WTC11 (cell line): ENCODE measurements at places on chromosomes 2 and 18. TPM values are rescaled to one million over a fixed set of nuclear protein-coding genes. Genes with fewer than 3 reads are reported as not detected.

GRCh38 chr2:151269798-151270568, 8.3 kb upstream of the RBM43 start:
- DNase-seq, result no peak

GRCh38 chr2:60529136-60529784, 24.2 kb downstream of the BCL11A start:
- no peak for DNase-seq

SLC19A3 gene
- 6.4 to 7.5 TPM (median 6.5 TPM) in 3 replicates for total RNA-seq

GRCh38 chr18:46754661-46755292, 2.1 kb downstream of the ST8SIA5 start:
- DNase-seq, result peak; percentile 54

GRCh38 chr18:65706646-65707045, 44.2 kb upstream of the CDH7 start:
- peak; percentile 12 for DNase-seq

TNFRSF11A gene
- 3.9 to 4.9 TPM (median 4.7 TPM) in 3 replicates for total RNA-seq

RNF125 gene
- total RNA-seq, result 13.8 to 14.9 TPM (median 14.4 TPM) in 3 replicates

DNA sequence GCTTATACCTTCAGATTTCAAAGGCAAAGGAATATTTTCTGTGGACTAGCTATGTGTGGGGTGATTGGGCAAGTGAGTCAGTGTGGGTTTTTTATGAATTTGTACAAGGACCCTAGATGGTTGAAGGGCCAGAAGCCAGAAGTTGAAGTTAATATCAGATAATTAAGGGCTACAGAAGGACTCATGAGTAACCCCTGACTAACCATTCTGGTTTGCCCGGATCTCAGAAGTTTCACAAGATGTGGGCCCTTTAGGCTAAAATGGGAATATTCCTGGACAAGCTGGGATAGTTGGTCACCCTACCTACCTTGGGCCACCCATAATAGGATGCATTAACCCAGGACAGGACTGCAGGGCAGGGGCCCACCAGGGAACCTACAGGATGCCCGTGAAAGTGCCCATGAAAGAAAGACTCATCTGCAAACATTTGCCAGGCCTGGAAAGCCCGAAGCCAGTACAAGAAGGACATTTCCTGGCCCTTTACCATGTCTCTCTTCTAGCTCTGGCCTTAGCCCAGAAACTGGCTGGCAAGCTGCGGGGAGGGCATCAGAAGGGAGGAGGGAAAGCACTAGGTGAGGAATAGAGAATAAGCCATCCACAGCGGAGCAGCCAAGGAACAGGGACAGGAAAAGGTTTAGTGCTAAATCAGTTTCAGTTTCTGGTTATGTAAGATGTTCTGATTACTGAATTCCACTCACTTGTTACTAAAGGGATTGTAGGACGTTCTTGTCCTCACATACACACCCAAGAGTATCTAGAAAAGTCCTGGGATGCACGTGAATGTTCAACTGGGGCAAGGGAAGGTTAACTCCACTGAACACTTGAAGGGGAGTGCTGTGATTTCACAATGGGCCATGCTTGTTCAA, 33.6 kb downstream of the GCG start:
- no peak for DNase-seq

DNA sequence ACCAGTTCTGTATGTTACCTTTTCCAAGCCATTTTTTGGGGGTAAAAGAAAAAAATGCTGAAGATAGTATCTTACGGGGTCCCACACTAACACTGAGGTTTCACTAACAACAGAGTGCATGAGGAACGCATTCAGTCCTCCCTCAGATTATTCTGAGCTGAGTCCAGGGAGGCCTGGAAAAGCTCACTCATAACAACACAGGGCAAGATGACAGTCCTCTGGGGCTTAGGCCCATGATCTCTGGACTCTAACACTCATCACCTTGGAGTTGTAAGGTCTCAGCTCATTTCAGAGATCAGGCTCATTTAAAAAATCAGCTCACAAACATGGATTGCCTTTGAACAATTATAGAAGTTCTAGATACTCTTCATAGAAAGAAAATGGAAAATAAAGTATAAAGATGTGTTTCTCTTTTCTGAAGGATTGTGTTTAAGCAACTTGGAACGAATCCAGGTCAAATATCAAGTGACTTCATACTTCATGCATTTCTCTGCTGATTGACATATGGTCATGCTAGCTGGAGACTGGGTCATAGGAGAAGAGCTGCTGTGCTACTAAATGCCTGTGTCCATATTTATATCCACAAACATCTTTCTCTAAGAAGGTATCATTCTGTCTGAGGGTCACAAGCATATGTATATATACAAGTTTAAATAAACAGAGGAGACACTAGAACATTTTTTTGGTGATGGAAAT, 265.8 kb downstream of the ALK start:
- DNase-seq, result no peak

DNA sequence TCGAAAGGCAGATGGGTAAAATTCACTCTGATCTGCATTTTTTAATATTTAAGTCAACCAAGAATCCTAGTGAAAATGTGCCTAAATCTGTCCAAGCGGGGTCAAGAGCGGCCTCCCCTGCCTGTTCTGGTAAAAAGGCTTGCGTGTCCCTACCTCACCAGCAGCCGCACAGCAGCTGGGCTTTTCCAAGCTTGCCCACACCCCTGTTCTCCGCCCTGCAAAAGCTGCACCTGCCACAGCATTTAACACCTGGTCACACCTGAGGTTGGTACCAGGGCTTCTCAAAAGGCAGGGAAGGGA, 25.8 kb upstream of the TMEM182 start:
- DNase-seq, result peak; percentile 13

- no peak for DNase-seq
Measured at GRCh38 chr2:63059793-63060471, 9.3 kb downstream of the OTX1 start.

DNA sequence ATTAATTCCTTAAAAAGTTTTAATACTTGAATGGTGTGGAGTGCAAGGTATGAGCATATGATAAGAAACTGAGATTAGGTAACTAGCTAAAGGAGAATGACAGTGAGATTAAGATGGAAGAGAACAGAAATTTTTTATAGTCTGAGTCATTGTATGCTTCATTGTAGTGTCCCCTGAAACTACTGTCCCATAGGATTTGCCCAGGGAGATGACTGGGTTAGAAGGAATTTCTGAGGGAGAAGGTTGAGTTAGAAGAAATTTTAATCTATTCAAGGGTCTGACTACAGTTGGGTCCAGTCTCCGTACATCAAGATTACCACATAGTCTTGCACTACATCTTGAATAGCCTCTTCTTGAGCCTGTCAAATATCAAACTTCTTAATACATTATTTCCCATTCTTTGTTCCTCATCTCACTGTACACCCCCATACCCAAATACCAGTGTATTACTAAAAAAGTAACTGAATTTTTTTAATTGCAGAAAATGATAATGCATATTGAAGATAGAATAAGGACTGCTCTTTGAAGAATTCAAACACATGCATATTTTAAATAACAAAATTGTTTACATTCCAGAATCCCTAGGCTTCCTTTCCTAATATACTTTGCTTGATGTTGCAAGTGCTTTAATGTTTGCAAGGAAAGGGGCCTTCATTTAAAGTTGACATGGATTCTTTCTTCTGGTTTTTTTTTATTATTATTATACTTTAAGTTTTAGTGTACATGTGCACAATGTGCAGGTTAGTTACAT, 314.3 kb upstream of the COL3A1 start:
- no peak for DNase-seq

PTPRN gene
- 3.8 to 5.7 TPM (median 5.2 TPM) in 3 replicates for total RNA-seq

DNA sequence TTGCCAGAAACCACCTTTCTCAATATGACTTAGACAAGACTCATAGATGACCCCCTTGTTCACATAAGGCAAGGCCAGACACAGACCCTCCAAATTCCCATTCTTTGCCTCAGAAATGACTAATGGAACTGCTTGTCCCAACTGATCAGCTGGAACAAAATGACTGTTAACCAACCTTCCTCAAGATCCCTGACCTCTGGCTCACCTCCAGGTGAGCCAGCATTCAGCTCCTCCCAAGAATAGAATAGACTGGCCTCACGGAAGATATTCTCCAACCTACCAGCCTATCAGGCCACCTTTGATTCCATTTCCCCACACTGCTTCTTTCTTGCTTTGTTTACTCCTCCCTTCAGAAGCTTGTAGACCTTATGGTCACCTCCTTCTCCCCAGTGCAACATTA, 195.7 kb upstream of the VWC2L start:
- no peak for DNase-seq

GRCh38 chr18:40980171-40980570, 974.9 kb upstream of the PIK3C3 start:
- no peak for DNase-seq

GRCh38 chr2:15613736-15614429, 22.2 kb downstream of the DDX1 start:
- no peak for DNase-seq

GDF7 gene
- total RNA-seq, result 0.18 to 0.55 TPM (median 0.23 TPM) in 3 replicates

IL36RN gene
- not detected in 3 replicates for total RNA-seq

DNA sequence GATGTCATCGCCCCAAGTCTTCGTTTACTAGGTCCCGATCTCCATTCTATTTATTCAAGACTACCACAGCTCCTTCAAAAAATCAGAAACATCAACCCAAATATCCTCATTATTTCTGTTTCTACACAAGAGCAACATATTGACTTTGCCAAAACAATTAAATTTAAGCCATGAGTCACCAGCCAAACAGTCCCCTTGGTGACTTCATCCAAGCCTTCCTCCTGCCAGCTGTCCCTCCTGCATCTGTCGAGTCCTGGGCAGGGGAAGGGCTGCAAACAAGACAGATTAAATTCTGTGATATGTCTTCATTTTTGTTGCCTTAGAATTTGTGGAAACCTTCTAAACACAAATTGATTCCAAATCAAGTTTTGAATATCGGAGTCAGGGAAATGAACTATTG, 110.3 kb downstream of the SP3 start:
- DNase-seq, result no peak

SNTG2 gene
- total RNA-seq, result 20.5 to 30.1 TPM (median 27.8 TPM) in 3 replicates

DNA sequence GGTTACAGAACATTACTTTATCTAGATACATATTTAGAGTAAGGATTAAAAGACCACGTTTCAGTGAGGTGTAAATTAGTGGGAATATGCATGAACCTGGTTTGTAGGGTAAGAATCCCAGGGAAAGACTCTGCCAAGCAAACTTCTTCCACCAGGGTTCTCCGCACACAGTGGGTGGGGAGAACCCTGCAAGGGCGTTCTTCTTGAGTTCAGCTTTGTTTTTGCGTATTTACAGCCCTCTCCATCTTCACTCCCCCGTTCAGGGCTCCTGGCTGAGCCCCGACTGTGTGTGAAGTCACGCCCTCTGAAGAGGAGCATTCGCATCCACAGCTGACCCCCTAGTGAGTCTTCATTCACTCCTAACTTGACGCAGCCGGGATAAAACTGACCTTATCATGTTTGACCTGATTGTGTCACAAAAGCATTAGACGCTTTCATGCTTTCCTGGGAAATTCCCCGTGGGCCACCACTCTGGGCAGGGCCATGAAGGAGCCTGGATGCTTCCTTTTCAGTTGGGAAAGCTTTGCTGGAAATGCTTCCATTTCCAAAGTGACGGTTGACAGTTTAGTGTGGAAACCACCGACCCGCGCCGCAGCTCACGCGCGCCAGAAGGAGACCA, 1.0 kb downstream of the ALKAL2 start:
- no peak for DNase-seq

- DNase-seq, result no peak
Measured at GRCh38 chr2:192035731-192036442, 158.8 kb downstream of the TMEFF2 start.
